ENCODE measurements at places on chromosomes 12 and 14.

- no peak for DNase-seq
Observed at GRCh38 chr14:30572771-30573170, 13.8 kb downstream of the G2E3 start.

GRCh38 chr14:95319312-95320077 is at the start of gene CLMN:
Gene CLMN, minus strand, starts transcription at chr14:95319908. Its CDS starts 116 bp downstream, at chr14:95319792.
- DNase-seq: peak; percentile 69

DNA sequence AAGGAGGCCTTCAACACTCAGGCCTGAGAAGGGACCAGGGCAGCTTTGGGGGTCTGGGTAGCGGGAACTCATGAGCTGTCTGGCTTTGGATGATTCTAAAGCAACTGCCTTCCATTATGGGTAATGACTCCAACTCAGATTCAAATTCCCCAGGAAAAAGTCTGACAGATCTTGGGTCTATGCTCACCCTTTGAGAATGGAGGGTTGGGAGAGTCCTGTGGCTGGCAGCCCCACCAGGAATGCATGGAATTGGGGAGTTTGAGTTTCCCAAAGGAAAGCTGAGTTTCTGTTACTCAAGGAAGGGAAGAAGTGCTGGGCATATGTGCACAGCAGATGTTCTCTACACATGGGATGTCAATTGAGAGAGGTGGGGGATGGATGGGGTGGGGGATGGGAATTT is 22.4 kb upstream of the LTBP2 start:
- no peak for DNase-seq

DNA sequence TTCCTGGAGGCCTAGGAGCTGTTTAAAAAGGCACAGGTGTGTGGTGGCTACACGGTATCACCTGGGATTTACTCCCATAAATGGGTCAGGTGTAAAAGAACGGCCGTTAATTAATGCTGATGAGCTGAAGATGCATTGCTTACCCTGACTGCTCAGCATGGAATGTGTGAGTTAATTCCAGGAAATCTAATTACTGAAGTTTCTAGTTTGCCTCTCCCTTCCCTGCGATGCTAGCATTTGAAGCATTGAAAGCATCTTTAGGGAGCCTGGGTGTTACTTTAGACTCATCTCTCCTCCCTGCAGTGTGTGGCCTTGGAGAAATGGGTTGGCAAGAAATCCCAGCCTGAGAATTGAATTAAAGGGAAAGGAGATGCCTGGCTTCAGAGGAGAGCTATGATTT is 415.9 kb downstream of the FUT8 start:
- DNase-seq: no peak

DNA sequence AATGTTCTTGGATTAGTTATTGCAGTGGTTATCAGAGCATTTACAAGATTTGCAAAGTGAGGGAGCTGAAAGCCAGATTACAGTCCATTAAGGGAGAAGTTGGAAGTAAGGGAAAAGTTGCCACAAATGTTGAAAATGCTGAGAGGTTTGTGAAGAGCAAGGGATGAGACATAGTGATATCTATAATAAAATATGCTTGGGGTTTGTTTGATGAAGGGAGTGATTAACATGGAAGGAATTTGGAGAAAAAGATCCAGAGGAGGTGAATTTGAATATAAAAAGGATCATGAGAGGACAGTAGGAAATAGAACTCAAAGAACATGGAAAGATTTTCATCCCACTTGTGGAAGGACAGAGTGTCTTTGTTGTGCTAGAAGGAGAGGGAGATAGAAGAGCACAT is 19.3 kb upstream of the CCER1 start:
- DNase-seq: no peak

- no peak for DNase-seq
Observed at GRCh38 chr14:24392325-24393091, 6.3 kb upstream of the NYNRIN start.

- DNase-seq: no peak
Observed at GRCh38 chr12:21690704-21691368, 33.2 kb upstream of the LDHB start.

- no peak for DNase-seq
Observed at GRCh38 chr12:53844994-53845844, 93.4 kb upstream of the HOXC13 start.

GRCh38 chr12:602700-603068 is 60.6 kb downstream of the NINJ2 start:
- no peak for DNase-seq

GRCh38 chr14:103716091-103716801 is 636 bp downstream of the ZFYVE21 start:
- peak; percentile 44 for DNase-seq

DNA sequence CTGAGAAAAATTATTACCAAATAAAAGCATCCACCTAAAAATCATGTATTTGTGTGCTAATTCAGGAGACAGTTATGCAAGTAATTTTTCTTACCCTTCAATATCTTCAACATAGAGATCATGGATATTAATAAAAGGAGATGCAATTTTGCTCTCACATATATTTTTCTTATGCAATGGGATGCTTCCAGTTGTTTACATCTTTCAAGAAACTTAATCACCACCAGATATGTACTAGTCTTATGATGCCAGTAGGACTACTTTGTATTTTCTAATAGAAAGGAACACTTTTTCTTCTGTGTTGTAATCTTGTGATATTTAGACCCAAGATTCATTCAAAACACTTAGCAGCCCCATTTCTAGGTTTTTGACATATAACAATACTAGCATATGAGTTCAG is 107.6 kb downstream of the NAV3 start:
- DNase-seq: no peak

Measured in suppressor macrophage treated with lipopolysaccharide for 1 hour (primary cell).